Panc1 (cell line): ENCODE measurements at places on chromosomes 7 and 10. TPM values are rescaled to one million over a fixed set of nuclear protein-coding genes. Genes with fewer than 3 reads are reported as not detected.

DNA sequence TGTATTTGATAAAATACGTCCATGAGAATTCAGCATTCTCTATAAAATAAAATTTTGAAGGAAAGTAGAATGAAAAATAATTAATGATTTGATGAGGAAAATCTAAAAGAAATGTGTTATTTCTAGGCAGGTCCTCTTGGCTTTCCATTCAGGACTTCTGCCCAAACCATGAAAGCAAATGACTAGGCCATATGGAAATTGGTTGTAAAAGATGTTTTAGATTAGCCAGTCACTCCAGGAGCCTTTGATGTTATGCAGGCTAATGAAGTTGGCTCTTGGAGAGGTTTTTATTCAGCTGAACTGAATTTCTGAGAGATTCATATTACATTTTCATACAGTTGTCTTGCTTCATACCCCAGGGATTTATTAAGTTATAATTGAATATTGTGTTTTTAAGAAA lies 452.8 kb downstream of the SDK1 start:
- no peak overlapping the region for H3K4me3 ChIP-seq
- DNase-seq = no peak
- peaks cover 38% of the 10 kb centered on the region for H3K4me1 ChIP-seq
- H3K27ac ChIP-seq = peak overlapping the region; percentile 98; the same call in 1 of the 2 replicates

Gene DRGX
- total RNA-seq = 0.15 TPM

Gene LRRC18
- total RNA-seq = not detected

Gene OR6B1
- total RNA-seq = not detected

Gene FAM171A1
- total RNA-seq = 19.2 TPM

DNA sequence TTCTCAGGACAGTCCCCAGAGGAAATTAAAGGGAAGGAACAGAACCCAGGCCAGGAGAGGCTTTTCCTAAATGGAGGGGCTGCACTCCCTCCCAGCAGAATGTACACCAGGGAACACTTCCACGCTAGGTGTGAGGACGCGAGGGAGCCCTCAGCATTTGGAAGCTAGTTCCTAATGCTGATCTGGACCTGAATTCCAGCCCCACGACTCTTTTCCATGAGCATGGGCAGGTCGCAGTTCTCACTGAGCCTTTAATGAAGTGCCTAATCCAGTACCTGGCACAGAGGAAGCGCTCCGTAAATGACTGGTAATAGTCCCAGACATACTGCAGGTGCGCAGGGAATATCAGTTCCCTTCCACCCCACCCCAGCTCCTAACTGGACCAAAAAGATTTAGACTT lies 1.1 kb downstream of the ALOX5 start:
- no peak for DNase-seq
- no peak overlapping the region for H3K27ac ChIP-seq
- H3K36me3 ChIP-seq = no peaks in the 10 kb centered on the region
- H3K27me3 ChIP-seq = peaks cover 39% of the 10 kb centered on the region
- H3K4me1 ChIP-seq = no peaks in the 10 kb centered on the region

DNA sequence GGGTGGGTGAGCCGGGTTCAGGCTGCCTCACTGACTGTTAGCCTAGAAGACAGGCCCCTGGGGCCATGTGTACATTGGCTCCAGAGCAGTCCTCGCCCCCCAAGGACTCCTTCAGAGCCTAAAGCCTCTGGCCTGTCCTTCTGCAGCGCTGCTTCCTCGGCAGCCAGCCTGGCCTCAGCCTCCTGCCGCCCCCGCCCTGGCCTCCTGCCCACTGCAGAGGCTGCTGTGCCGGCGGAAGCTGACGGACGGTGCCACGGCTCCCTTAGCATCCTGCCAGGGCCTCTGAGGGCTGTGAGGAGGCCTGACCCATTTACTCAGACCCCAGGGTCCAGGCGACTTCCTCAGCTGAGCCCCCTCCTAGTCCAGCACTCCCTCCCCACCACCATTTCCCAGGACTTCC lies 4.9 kb downstream of the SRRM3 start:
- H3K36me3 ChIP-seq = no peaks in the 10 kb centered on the region
- H3K27me3 ChIP-seq = peaks cover 4% of the 10 kb centered on the region; the same call in 1 of the 2 replicates
- no peak overlapping the region for H3K27ac ChIP-seq
- H3K4me3 ChIP-seq = no peak overlapping the region
- no peaks in the 10 kb centered on the region for H3K4me1 ChIP-seq
- no peak for DNase-seq

Gene NKX2-3
- total RNA-seq = 0.15 TPM

Gene FXYD4
- not detected for total RNA-seq

DNA sequence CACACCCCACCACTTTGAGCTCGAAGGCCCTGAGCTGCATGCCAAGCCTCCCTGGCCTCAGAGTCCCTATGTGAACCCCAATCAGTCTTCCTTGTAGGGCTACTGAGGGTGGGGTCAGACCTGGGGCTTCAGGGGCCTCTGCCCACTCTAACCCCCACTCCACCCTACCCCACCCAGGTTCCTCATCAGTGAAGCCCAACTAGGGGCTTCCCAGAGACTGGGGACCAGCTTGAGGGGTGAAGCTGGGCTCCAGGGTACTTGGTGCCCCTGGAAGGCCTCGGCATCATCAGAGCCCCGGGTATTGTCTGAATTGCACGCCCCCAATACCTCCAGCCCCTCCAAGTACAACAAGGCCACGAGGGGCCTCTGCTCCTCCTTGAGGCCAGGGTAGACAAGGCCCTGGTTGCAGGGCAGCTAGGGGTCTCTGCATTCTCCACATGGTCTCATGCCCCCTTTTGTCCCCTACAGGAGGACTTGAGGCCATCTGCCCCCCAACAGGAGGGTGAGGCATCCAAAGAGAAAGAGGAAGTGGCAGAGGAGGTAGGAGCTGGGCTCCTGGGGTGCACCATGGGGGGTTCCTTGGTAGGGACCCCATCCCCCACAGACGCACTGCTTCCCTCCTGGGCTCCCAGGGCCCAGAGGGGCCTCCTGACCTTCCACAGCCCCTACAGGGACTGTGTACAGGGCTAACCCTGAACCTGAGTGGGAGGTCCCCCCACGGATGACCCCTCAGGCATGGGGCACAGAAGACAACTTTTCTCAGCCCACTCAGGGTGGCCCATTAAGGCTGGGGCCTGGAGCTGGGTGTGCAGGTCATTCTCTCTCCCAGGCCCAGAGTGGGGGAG lies 4.0 kb downstream of the SNCG start:
- no peak for DNase-seq
- H3K4me1 ChIP-seq = peaks cover 45% of the 10 kb centered on the region
- H3K27me3 ChIP-seq = no peaks in the 10 kb centered on the region
- no peaks in the 10 kb centered on the region for H3K36me3 ChIP-seq
- no peak overlapping the region for H3K4me3 ChIP-seq

Gene OR2A42
- not detected for total RNA-seq

DNA sequence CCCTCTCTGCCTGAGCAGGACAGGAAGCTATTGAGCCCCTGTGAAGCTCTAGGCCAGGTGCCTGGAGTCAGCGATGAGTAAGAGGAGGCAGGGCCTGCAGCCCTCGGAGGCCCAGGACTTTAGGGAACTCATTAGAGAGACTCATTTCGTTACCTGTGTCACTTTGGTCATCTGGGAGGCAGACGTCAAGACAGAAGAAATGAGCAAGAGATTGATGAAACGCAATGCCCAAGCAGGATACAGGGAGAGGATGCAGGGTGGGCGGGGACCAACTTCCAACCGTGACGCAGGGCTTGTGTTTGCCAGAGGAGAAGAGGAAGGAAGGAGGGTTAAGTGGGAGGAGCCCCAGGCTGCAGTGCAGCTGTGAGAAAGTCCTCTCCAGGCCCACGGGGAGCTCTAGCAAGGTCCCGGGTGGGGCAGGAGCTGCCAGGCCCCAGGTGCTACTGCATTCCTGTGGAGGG lies 26.4 kb upstream of the GNA12 start:
- H3K4me1 ChIP-seq = peaks cover 8% of the 10 kb centered on the region; the same call in 1 of the 2 replicates
- DNase-seq = no peak
- no peak overlapping the region for H3K27ac ChIP-seq

DNA sequence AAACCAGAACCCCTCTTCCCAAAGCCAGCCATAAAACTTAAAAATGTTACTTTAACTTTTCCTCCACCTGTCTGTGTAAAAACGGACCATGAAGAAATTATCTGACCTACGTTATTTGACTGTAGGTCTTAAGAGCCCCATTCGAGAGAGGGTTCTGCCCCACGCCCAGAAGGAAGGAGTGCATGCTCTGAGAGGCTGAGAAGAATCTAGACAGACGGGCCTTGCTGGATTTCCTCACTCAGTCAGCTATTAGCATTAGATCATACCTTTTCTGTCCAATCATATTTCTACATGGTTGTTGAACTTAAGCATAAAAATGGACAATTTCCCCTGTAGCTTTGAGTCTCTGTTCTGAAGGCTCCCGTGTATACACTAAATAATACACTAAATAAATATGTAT lies 38.1 kb upstream of the WDR11 start:
- H3K27ac ChIP-seq = no peak overlapping the region
- H3K4me1 ChIP-seq = no peaks in the 10 kb centered on the region

DNA sequence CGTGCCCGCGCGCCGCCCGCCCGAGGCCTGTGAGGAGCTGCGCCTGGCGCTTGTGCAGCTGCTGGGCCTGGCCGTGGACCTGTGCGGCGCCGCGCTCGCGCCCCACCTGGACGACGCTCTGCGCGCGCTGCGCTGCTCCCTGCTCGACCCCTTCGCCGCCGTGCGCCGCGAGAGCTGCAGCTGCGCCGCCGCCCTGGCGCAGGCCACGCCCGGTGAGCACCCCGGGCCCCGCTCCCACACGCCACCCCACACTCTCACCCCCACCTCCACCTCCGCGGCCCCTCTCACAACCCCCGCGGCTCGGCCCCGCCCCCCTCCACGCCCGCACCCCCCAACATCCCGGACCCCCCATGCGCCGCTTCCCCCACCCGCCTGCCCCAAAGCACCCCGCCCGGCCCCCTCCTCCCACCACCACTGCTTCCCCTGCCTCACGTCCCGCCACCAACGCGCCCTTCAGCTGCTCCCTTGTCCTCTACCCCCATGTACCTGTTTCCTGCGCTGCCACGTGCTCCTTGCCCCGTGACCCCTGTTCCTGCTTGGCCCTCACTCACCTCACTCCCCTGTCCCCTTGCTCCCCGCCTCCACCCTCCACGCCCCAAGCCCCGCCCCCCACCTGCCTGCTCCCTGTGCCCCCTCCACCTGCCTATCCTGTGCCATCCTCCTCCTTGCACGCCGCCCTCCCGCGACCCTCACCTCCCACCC lies at the start of gene PRKAR1B:
TSS of gene PRKAR1B (minus strand) at position 178 of the 702 bp plus-strand sequence. CDS start 15,776 bp downstream, outside the sequence.
- peak within 1 kb of the TSS; percentile 88 for H3K4me3 ChIP-seq
- peaks cover 29% of the 10 kb centered on the region for H3K4me1 ChIP-seq
- DNase-seq = no peak
- H3K27me3 ChIP-seq = no peaks in the 10 kb centered on the region
- H3K36me3 ChIP-seq = no peaks in the 10 kb centered on the region

GRCh38 chr7:19482628-19483027 lies 226.2 kb downstream of the POLR1F start:
- H3K27me3 ChIP-seq = no peaks in the 10 kb centered on the region
- no peak overlapping the region for H3K4me3 ChIP-seq
- no peak overlapping the region for H3K27ac ChIP-seq
- no peaks in the 10 kb centered on the region for H3K4me1 ChIP-seq
- DNase-seq = no peak
